ENCODE measurements at places on chromosomes 13 and 19.

- DNase-seq = no peak
- H3K4me1 ChIP-seq = no peaks in the 10 kb centered on the region
- H3K27ac ChIP-seq = no peak overlapping the region
- no peaks in the 10 kb centered on the region for H3K27me3 ChIP-seq
Observed at GRCh38 chr19:13962699-13963602, 10.6 kb downstream of the DCAF15 start.

- H3K36me3 ChIP-seq = peaks cover 2% of the 10 kb centered on the region
- H3K27ac ChIP-seq = no peak overlapping the region
- no peak for DNase-seq
Observed at GRCh38 chr19:32403291-32403995, 2.1 kb upstream of the DPY19L3 start.

- H3K4me3 ChIP-seq = peak overlapping the region; percentile 64
- DNase-seq = no peak
Observed at GRCh38 chr13:114066956-114067355, 65.5 kb downstream of the RASA3 start.

DNA sequence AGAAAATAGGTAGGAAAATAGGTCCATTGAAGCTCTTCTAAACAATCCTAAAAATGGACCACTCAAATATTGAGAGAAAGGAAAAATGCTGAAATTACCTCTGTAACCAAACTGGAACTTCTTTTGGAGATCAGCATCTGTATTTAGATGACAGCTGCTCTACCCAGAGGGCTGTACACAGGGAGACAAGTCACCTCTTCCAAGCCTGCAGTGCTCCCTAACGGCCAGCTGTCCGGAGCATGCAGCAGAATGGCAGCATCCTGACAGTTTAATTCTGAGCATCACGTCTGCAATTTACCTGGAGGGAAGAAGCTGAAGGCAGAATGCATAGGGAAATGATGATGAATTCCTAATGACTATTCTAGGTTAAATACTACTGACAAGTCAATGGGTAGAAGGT is 62.8 kb upstream of the DIAPH3 start:
- H3K4me3 ChIP-seq = no peak overlapping the region
- H3K27ac ChIP-seq = no peak overlapping the region
- no peaks in the 10 kb centered on the region for H3K4me1 ChIP-seq
- peaks cover 7% of the 10 kb centered on the region for H3K27me3 ChIP-seq
- no peaks in the 10 kb centered on the region for H3K36me3 ChIP-seq

- peaks cover 69% of the 10 kb centered on the region for H3K4me1 ChIP-seq
- H3K27ac ChIP-seq = peak overlapping the region; percentile 35
- peak overlapping the region; percentile 49 for H3K4me3 ChIP-seq
- H3K27me3 ChIP-seq = no peaks in the 10 kb centered on the region
Observed at GRCh38 chr13:32535115-32535514, 3.5 kb downstream of the N4BP2L2 start.

GRCh38 chr19:14972676-14973075 is 7.0 kb downstream of the SLC1A6 start:
- no peaks in the 10 kb centered on the region for H3K36me3 ChIP-seq
- no peak overlapping the region for H3K27ac ChIP-seq
- H3K4me3 ChIP-seq = no peak overlapping the region
- no peaks in the 10 kb centered on the region for H3K4me1 ChIP-seq
- H3K27me3 ChIP-seq = peaks cover 17% of the 10 kb centered on the region

GRCh38 chr19:47021536-47022139 is 2.0 kb downstream of the NPAS1 start:
- H3K27ac ChIP-seq = no peak overlapping the region
- peaks cover 52% of the 10 kb centered on the region for H3K27me3 ChIP-seq
- no peak overlapping the region for H3K4me3 ChIP-seq
- DNase-seq = no peak
- peaks cover 8% of the 10 kb centered on the region for H3K4me1 ChIP-seq

- no peak overlapping the region for H3K4me3 ChIP-seq
- no peak for DNase-seq
- H3K27me3 ChIP-seq = no peaks in the 10 kb centered on the region
- no peaks in the 10 kb centered on the region for H3K4me1 ChIP-seq
- peaks cover 35% of the 10 kb centered on the region for H3K36me3 ChIP-seq
Observed at GRCh38 chr19:32615569-32615968, 34.6 kb downstream of the PDCD5 start.

- no peak overlapping the region for H3K27ac ChIP-seq
- no peak overlapping the region for H3K4me3 ChIP-seq
- peaks cover 14% of the 10 kb centered on the region for H3K4me1 ChIP-seq
- no peaks in the 10 kb centered on the region for H3K27me3 ChIP-seq
- H3K36me3 ChIP-seq = peaks cover 35% of the 10 kb centered on the region
- no peak for DNase-seq
Observed at GRCh38 chr19:57366776-57367175, 3.4 kb downstream of the TRAPPC2B start.

GRCh38 chr13:59885076-59885475 is 278.7 kb downstream of the DIAPH3 start:
- H3K4me1 ChIP-seq = no peaks in the 10 kb centered on the region
- H3K36me3 ChIP-seq = no peaks in the 10 kb centered on the region
- H3K4me3 ChIP-seq = no peak overlapping the region
- H3K27me3 ChIP-seq = no peaks in the 10 kb centered on the region
- DNase-seq = no peak

- H3K27me3 ChIP-seq = peaks cover 22% of the 10 kb centered on the region
- H3K4me3 ChIP-seq = no peak overlapping the region
- H3K27ac ChIP-seq = no peak overlapping the region
- DNase-seq = no peak
Observed at GRCh38 chr13:24927810-24928404, 163.9 kb downstream of the RNF17 start.

DNA sequence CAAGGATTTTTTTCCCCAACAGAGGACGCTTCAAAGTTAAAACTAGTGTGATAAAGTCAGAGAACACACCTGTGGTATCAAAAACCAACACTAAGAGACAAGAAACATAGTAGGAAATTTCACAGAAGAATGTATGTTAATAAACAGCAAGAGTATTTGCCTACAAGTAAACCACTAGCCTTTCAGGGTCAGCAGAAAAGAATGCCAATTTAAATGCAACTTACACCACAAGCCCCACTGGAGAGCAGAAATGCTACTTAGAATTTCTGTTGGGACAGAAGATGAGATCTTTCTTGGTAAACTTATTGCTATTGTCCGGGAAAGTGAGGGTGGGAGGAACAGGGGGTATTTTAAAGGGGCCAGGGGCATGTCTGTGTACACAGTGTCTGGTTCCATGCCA is 68.6 kb downstream of the STK24 start:
- peaks cover 90% of the 10 kb centered on the region for H3K4me1 ChIP-seq
- H3K27ac ChIP-seq = peak overlapping the region; percentile 87
- peaks cover 55% of the 10 kb centered on the region for H3K36me3 ChIP-seq

GRCh38 chr13:26727633-26728032 is 33.0 kb downstream of the GPR12 start:
- no peak overlapping the region for H3K4me3 ChIP-seq
- H3K27ac ChIP-seq = no peak overlapping the region
- DNase-seq = no peak
- H3K36me3 ChIP-seq = no peaks in the 10 kb centered on the region
- peaks cover 1% of the 10 kb centered on the region for H3K4me1 ChIP-seq

- DNase-seq = no peak
- no peaks in the 10 kb centered on the region for H3K27me3 ChIP-seq
- no peaks in the 10 kb centered on the region for H3K36me3 ChIP-seq
- H3K4me1 ChIP-seq = no peaks in the 10 kb centered on the region
- no peak overlapping the region for H3K27ac ChIP-seq
- no peak overlapping the region for H3K4me3 ChIP-seq
Observed at GRCh38 chr13:102103469-102103868, 298.4 kb downstream of the FGF14 start.

GRCh38 chr19:52735734-52736133 is 890 bp upstream of the ZNF611 start:
- H3K27ac ChIP-seq = peak overlapping the region; percentile 90
- DNase-seq = peak; percentile 17
- peaks cover 24% of the 10 kb centered on the region for H3K4me1 ChIP-seq
- H3K36me3 ChIP-seq = peaks cover 13% of the 10 kb centered on the region

DNA sequence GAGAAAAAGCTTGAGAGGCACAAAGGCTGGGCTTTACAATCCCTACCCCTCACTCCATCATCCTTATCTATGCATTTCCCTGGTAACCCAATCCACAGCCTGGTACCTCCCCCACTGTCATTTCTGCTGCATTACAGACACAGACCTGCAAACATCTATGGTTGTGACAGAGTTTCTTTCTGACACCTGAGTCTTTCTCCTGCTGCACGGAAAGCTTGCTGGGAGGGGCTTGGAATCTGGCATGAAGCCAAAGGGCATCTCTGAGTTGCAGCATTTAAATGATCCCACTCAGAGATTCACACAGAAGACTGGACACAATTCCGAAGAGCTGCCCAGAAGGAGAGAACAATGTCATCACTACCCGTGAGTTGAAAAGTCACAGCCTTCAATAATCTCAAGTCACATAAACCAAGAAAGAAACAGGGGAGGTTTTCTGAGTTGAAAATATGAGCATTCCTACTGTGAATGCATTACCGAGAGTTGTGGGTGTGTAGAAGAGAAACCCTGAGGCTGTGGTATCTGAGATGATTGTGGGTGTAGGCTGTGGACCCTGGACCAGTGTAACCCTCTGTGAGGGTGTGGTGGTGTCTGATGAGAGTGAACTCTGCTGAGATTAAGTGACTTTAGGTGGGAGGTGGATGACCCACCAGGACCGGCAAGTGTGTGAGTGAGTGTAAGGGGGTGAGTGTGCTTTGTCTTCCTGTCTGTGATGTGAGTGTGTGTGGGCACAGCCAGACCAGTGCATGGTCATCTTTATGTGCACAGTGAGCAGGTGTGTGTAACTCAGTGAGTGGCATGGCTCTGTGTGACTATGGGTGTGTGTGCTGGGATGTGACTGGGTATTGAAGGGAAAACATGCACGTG is at the start of gene LGALS14:
TSS of gene LGALS14 (plus strand) at position 301 of the 864 bp plus-strand sequence. CDS start at position 349, 48 bp downstream.
- DNase-seq = peak; percentile 23
- no peak within 1 kb of the TSS for H3K4me3 ChIP-seq
- H3K27me3 ChIP-seq = peaks cover 18% of the 10 kb centered on the region
- peak within 1 kb of the TSS; percentile 57 for H3K27ac ChIP-seq
- peaks cover 1% of the 10 kb centered on the region for H3K36me3 ChIP-seq

DNA sequence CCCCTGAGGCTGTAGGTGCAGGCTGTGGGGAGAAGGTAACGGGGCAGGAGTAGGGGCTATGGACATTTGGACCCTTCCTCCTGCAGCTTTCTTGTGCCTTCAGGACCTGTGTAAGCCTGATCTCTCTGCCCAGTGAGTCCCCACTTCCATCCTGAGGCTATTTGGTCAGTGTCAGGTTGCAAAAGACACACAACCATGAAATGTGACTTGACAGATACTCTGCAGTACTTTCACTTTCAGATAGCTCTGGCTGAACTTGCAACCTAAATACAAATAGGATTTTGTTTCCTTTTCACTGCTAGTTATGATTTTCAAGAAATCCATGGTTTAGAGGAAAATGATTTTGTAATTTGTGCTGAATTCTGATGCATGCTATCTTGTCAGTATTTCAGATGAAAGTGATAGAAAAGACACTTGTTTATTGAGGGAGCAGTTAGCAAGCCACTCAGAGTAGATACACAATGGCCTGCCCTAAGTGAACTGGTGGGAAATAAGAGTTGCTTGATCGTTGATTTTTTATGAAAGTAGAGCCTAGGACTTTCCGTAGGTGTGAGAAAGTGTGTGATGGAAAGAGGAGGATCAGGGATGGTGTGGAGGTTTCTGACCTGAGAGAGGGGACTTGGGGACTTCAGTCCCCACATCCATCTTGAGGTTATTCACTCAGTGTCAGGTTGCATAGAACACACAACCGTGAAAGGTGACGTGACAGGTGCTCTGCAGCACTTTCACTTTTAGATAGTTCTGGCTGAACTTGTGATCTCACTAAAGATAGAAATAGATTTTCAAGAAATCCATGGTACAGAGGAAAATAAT is 18.1 kb upstream of the EID2 start:
- peaks cover 18% of the 10 kb centered on the region for H3K4me1 ChIP-seq
- DNase-seq = peak; percentile 30
- H3K27me3 ChIP-seq = no peaks in the 10 kb centered on the region
- peak overlapping the region; percentile 46 for H3K4me3 ChIP-seq
- H3K27ac ChIP-seq = peak overlapping the region; percentile 85
- H3K36me3 ChIP-seq = no peaks in the 10 kb centered on the region

DNA sequence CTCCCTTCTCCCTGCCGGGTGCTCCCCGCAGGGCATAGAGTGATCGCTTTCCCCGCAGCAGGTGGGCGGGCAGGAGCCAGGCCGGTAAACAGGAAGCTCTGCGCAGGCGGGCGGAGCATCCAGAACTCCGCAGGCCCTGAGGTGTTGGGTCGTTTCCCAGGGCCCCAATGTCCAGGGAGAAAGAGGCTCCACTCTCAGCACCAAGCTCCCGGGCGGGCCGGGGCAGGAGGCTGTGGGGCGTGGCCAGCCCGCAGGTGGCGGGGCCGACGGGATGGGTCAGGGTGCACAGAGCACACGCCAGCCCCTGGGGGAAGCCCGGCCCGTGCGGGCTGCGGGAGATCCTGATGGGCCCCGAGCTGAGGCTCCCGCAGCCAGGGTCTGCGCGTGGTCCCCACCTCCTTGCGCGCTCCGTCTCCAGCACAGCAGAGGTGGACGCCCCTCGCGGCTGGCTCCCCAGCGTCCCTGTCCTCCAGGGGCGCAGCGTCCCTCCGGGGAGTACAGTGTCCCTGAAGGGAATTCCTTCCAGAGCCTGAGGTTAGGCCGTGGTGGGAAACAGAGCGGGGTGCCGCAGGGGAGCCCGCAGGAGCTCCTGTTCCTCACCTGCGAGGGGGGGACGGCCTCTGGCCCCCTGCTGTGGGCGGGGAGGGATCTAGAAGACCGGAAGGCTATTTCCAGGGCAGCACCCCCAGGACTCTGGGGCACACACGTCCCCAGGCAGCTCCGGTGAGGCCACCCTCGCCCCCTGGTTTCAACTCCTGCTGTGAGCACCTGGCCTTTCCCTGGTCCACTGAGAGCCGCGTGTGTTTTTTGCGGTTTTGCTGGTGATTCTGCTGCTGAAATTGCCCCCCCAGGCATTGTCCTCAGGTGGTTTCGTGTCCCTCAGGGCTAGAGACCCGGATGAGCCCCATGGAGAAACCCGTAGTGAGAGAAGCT is 12.2 kb downstream of the PIP5K1C start:
- DNase-seq = peak; percentile 70
- peak overlapping the region; percentile 58 for H3K4me3 ChIP-seq
- H3K27ac ChIP-seq = peak overlapping the region; percentile 76
- H3K36me3 ChIP-seq = peaks cover 32% of the 10 kb centered on the region
- no peaks in the 10 kb centered on the region for H3K27me3 ChIP-seq

DNA sequence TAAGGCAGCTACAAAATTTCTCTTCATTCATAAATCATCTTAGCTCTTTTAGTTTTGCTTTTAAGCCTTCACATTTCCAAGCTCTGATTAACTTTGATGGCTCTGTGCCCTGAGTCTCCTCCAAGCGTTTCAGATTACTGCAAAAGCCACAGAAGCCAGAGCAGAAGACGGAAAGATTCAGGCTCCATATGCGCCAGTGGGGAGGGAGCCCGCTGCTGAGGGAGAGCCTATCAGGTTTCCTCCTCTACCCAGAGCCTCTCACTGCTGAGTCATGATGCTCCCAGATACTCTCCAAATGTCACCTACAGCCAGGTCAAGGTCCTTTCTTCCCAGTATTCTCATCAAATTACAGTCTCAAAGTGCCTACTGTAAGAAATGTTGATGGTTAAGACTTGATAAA is 193.6 kb downstream of the RAP2A start:
- H3K27ac ChIP-seq = no peak overlapping the region
- no peaks in the 10 kb centered on the region for H3K36me3 ChIP-seq
- peaks cover 9% of the 10 kb centered on the region for H3K27me3 ChIP-seq
- H3K4me3 ChIP-seq = no peak overlapping the region

All from activated CD8-positive, alpha-beta T cell treated with anti-CD3 and anti-CD28 coated beads for 36 hours (primary cell).